ENCODE measurements at places on chromosomes 1 and 21.

DNA sequence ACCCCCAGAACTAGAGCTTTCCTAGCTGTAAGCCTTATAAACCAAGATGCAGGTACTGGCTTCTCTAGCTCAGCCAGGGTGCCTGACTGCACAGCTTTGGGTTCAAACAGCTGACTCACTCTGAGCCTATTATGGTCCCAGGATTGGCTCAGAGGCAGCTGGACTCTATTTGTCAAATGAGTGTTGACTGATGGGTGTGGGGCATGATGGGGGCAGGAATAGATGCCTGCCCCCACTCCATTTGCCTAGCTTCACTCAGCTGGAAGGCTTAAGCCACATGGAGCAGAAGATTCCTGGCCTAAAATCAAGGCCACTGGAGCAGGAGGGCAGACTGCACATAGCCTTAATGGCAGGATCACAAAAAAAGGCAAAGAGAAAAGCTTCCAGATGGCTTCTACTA, 90.5 kb downstream of the PIK3R3 start:
- DNase-seq = no peak
- H3K27ac ChIP-seq = no peak overlapping the region
- no peaks in the 10 kb centered on the region for H3K4me1 ChIP-seq
- peaks cover 15% of the 10 kb centered on the region for H3K36me3 ChIP-seq

GRCh38 chr1:10960411-10961299, 51.8 kb upstream of the TARDBP start:
- peaks cover 6% of the 10 kb centered on the region for H3K27me3 ChIP-seq
- no peak overlapping the region for H3K27ac ChIP-seq
- H3K4me3 ChIP-seq = no peak overlapping the region

DNA sequence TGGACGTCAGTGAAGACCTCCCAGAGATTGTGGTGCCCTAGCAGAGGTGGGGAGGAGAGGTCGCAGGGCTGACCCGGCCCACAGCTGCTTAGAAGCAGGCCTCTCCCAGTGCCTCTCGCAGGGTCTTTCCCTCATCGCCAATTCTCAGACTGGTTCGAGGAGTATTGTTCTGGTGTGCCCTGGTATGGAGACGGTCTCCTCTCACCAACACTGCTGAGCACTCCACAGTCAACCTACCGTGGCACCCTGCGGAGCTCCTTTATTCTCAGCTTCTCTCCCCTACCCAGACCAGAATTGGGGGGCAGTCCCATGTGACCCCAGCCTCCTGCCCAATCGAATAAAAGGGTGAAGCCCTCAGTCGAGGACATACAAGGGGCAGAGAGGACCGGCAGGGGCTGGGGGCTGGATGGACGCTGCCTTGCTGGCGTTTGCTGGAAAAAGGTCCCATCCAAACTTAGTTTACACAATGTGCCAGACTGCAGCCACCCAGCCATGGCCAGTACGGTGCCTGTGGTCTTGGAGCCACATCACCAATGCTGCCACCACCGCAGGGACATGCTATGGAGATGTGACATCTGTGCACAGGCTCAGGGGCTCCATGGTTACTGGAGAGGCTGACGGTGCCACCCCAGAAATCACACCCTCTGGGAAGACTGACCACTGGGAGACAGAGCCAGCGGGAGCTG, 80.8 kb downstream of the STUM start:
- peaks cover 3% of the 10 kb centered on the region for H3K27me3 ChIP-seq
- DNase-seq = no peak
- H3K36me3 ChIP-seq = peaks cover 2% of the 10 kb centered on the region
- H3K4me3 ChIP-seq = no peak overlapping the region

DNA sequence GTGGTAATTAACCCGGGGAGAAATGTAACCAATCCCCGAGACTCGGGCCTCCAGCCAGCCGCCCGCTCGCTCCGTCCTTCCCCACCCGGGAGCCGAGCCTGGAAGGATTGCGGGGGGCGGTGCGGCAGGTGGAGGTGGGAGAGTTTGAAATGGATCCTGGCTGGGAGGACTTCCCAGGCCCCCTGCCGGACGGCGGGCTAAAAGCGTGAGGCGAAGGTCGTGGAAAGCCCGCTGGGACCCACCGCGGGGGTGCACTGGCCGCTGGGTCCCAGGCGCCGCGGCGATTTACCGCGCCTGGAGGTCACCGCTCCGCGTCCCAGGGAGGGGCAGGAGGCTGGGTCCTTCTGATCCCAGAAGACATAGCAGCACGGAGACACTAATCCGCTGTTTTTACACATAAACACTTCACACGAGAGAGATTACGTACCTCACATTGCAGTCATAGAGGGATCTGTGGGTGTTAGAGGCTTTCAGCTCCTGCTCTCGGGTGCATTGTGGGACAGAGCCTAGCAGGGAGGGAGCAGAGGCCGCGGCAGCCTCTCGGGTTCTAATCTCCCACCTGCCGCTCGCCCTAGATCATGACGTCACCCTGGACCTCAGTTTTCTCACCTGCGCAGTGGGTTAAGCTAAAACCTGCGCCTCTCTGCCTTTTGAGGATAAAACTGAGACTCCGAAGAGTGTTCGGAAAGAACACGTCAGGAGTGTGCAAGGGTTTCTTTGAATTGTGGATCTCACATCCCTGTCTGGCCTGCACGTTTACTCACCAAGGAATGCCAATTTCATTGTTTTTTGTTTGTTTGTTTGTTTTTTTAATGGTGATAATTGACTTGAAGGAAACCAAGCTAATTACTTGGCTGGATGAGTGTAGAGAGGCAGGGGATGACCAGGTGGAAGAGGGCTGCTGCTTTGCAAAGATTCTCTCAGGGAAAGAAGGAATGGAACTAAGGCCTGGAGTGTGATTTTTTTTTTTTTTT, 17.1 kb upstream of the TMEM9 start:
- H3K4me1 ChIP-seq = peaks cover 40% of the 10 kb centered on the region
- H3K27me3 ChIP-seq = no peaks in the 10 kb centered on the region
- peak; percentile 78 for DNase-seq
- H3K27ac ChIP-seq = peak overlapping the region; percentile 87
- no peaks in the 10 kb centered on the region for H3K36me3 ChIP-seq
- peak overlapping the region; percentile 88 for H3K4me3 ChIP-seq

DNA sequence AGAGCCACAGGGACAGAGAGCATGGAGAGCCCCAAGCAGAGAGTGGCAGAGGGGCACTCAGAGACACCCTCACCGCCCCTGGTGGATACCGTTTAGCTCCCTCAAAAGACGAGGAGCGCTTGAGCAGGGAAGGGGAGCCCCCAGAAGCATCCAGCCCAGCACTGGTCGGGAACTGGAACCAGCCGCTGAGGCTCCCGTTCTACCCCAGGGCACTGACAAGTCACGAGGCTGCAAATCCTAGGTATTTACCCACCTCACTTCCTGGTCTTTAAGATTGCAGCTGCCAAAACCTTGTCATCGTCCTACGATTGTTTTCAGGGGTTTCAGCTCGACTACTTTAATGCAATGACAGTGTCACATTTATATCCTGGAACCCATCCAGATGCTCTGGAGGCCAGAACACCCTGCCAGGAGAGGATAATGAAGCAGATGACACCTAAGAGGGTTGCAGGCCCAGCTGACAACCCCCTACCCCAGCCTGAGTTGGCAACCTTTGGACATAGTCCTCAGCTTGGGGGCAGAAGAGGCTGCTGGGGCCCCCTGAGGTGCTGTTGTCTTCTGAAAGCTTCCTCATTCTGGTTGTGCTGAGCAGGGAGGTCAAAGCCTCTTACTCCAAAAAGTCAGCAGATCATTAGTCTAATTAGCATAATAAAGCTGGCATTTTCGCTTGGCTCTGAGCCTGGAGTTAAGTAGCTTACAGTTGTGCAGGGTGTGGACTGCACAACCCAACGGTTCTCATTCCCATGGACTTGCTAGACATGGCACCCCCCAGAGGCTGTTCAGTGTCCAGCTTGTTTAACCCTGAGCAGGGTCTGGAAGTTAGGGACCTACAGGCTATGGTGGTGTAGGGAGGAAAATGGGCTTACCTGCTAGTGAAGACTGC, 20.6 kb upstream of the BACE2 start:
- no peak for DNase-seq
- no peak overlapping the region for H3K4me3 ChIP-seq
- peaks cover 9% of the 10 kb centered on the region for H3K27me3 ChIP-seq
- H3K27ac ChIP-seq = no peak overlapping the region
- H3K36me3 ChIP-seq = no peaks in the 10 kb centered on the region

GRCh38 chr1:47776667-47777131, 220.5 kb downstream of the TRABD2B start:
- peaks cover 5% of the 10 kb centered on the region for H3K36me3 ChIP-seq
- H3K4me3 ChIP-seq = no peak overlapping the region
- H3K27ac ChIP-seq = no peak overlapping the region
- DNase-seq = no peak

DNA sequence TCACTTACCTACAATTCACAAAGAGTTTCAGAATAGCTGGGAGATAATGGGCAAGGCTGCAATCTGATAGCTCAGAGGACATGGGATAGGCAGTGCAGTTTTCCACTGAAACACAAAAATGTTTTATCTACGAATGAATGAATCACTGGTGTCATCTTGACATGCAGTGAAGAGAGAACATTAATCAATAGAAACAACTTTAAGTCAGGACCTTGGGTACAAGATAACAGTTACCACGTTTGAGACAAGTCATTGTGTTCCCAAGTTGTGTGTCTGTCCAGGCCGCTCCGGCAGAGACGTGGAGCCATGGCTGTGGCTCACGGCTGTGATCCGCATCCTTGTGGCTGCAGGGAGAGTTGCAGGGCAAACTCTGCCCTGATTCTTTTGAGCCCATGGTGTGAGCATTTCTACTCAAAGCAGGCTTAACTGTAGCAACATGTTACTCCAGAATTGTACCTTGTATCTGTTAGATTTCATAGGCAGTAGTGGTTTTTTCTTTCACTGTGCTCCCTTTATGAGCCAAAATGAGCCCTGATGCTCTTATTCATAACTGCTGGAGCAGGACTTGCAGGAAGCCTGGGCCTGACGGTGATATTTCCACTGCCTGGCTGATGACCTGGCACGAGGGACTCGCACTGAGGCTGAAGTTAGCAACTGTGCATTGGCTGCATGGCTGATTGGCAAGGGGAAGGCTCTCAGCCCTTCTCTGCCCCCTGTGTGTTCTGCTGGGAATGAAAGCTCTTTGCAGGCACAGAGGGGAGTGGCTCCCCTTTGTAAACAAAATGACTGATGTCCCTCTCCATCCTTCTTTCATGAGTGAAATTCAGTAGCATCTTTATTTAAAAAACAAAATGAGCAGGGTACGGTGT, 465.2 kb downstream of the AJAP1 start:
- H3K27me3 ChIP-seq = peaks cover 12% of the 10 kb centered on the region
- H3K27ac ChIP-seq = peak overlapping the region; percentile 32

DNA sequence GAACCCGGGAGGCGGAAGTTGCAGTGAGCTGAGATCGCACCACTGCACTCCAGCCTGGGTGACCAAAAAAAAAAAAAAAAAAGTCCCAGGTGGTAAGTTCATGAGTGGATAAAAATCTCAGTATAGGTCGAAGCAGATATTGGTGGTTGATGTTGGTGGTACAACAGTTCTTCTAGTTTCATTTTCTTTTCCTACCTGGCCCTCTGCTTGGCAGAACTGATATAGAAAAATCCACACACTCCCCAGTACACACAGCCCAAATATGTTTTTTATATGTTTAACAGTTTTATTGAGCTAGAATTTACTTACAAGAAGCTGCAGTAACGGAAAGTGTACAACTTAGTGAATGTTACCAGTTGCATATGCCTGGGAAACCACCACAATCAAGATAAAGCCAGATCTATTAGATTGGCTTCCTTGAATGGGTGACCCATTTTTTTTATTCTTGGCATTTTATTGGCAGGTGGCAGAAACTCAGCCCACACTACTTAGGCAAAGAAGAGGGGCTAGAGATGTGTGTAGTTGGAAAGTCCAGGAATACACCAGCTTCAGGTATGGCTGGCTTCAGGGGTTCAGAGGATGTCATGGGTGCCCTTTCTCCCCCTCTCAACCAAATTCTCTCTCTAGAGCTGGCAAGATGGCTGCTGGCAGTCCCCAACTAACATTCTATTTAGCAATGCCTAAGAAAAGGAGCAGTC, 118.3 kb upstream of the SLC25A33 start:
- no peak for DNase-seq
- H3K27me3 ChIP-seq = no peaks in the 10 kb centered on the region
- H3K27ac ChIP-seq = no peak overlapping the region
- no peaks in the 10 kb centered on the region for H3K4me1 ChIP-seq

DNA sequence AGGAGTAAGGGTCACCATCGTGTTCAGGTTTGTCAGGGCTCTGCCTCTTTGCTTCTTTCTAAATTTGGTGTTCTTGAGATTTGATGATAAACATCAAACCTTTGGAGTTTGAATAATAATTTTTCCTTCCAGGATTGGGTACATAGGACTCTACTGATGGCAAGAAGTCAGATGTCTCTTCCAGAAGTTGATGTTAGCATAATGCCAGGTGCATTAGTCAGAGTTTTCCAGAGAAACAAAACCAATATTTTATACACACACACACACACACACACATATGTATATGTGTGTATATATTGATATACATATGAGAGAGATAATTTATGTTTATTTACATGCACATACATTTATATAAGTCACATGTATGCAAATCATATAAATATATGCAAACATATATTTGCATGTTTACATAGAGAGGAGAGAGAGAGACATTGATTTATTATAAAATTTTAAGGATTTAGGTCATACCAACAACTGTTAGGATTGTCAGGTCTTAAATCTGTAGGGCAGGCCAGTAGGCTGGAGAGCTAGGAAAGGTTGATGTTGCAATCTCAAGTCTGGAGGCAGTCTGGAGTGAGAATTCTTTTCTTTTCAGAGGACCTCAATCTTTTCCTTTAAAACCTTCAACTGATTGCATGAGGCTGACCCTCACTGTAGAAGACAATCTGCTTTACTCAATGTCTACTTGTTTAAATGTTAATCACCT, 199.2 kb downstream of the HLX start:
- no peaks in the 10 kb centered on the region for H3K4me1 ChIP-seq
- no peak overlapping the region for H3K4me3 ChIP-seq
- H3K27me3 ChIP-seq = peaks cover 26% of the 10 kb centered on the region
- H3K36me3 ChIP-seq = no peaks in the 10 kb centered on the region
- H3K27ac ChIP-seq = no peak overlapping the region
- DNase-seq = no peak

- H3K27me3 ChIP-seq = no peaks in the 10 kb centered on the region
- no peak overlapping the region for H3K4me3 ChIP-seq
- peak overlapping the region; percentile 24 for H3K27ac ChIP-seq
- DNase-seq = no peak
Observed at GRCh38 chr1:217435204-217435603, 195.7 kb downstream of the GPATCH2 start.

- H3K27me3 ChIP-seq = peaks cover 13% of the 10 kb centered on the region
- DNase-seq = no peak
Observed at GRCh38 chr1:229848752-229849677, 218.0 kb upstream of the GALNT2 start.

DNA sequence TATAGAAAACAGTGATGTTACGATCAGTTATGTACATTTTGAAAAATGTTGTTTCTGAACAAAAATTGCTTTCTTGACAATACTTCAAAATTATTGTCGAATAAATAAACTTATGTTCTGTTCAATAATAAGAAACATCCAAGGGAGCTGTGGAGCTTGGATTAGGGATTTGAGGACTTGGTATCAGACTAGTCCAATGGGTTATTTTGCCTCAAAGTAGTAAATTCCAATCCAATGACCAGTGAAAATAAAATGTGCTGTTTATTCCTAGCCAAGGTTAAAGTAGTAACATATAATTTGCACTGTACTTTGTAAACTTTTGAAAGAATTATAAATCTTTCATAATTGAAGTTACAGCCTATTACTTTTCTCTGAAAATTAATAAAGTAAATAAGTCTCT, 79.1 kb upstream of the IVNS1ABP start:
- no peak for DNase-seq
- H3K27me3 ChIP-seq = no peaks in the 10 kb centered on the region
- H3K27ac ChIP-seq = no peak overlapping the region

Data from type B pancreatic cell (in vitro differentiated cells).